ENCODE measurements at places on chromosomes 3 and 15.

DNA sequence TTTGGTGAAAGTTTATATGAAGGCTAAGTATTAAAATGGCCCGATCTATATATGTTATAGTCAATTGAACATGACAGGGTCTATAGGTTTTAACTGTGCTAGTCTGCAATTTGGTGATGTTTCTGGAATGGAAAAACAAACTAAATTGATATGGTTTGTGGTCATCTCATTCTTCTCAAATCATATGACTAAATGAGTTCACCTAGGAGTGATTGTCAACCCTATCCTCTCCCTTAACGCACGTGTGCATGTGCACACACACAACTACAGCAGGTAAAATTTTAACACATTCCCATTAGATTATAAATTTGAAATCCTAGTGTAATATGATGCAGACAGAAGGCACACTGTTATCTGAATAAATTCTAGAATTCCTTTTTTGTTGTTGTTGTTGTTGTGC is 9.0 kb downstream of the CLDND1 start:
- DNase-seq, result no peak

- no peak for DNase-seq
Measured at GRCh38 chr3:46370839-46371518, at the start of gene CCR5. Gene CCR5, plus strand, starts transcription at chr3:46370946. Its CDS starts 1,957 bp downstream, at chr3:46372903.

DNA sequence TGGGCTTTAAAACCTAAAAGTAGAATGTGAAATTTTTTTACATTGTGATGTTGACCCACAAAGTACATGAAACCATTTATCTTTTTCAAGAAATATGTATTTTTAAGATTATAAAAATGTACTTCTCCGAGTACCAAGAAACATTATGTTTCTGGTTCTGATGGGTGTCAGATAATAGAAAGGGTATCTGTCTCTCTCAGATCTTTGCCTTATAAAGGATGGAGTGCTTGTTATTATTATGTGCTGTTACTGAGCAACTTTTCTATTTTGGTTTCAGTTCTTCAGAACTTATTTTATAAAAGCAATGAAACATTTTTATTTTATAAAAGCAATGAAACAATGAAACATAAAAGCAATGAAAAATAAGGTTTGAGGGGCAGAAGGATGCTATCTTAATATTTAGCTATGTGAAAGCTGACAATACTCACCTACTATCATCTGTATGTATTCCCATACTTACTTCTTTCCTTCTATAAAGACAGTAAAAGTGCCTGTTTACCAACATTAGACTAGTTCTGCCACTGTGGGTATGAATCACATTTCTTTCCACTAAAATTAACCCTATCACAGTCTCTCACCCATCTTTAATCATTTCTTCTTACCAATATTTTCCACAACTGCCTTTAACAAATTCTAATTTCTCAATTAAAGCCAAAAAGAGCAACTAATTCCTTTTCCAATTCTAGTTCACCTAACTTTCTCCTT is 540.7 kb upstream of the KCNMB2 start:
- DNase-seq, result no peak

GRCh38 chr3:142117056-142117851 is 32.1 kb downstream of the TFDP2 start:
- DNase-seq, result peak; percentile 8

DNA sequence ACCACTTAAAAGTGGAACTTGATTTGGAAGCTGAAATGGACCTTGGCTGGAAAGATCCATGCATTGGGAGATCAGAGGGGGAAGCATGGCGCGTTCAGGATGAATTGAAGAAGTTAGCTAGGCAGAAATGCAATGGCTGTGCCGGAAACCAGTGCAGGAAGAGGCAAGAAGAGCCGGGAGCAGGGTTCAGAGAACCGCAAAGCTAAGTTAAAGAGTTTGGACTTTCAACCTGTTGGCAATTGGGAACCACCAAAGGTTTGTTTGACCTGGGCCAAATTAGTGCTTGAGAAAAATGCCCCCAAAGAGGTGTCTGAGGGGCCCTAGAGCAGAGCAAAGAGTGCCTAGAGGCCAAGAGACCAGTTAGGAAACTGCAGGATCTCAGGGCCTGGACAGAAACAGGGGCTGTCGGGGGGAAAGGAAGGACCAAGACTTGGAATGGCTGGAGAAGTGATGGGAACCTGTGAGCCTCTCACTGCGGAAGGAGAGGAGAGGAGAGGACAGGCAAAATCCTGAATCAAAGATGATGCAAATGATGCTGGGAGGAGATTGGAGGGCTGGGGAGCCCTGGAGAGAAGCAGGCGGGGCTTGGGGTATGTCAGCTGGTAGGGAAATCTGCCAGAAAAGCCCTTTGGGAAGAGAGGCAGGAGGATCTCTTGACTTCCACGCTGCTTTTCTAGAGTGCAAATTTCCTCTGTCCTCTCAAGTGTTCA is 49.3 kb downstream of the FAM174B start:
- DNase-seq, result no peak

GRCh38 chr3:146414010-146414409 is 55.4 kb downstream of the PLSCR2 start:
- no peak for DNase-seq

All from non-pigmented ciliary epithelial cell (primary cell).